Thoracic aorta (tissue), 2 donors: ENCODE measurements at places on chromosomes 3 and 15. TPM values are rescaled to one million over a fixed set of nuclear protein-coding genes. Genes with fewer than 3 reads are reported as not detected.

CCDC33 gene
- total RNA-seq = not detected

ADAMTS17 gene
- 8.1 TPM for total RNA-seq

CCR2 gene
- total RNA-seq = 0.41 TPM

CPN2 gene
- not detected for total RNA-seq

PIGX gene
- 19.3 TPM for total RNA-seq

GRCh38 chr15:96495386-96495785, 164.9 kb downstream of the NR2F2 start:
- DNase-seq = no peak

DNA sequence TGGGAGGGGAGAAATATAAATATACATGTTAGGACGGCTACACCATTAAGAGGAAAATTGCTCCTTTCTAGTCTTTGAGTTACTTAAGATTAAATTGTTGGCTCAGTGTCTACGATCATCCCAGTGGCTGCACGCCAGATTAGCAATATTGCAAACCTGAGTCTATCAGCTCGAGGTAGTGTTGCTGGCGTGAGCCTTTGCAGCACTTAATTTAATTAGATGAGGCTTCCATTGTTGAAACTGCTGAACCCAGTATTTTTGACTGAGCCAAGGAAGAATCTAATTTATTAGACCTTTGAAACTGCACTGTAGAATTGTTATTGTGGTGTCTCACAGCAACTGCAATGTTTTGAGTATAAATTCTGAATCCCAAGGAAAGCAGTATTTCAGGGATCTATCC, 782.4 kb upstream of the ROBO1 start:
- DNase-seq = no peak

GRCh38 chr15:59307165-59307537, 65.5 kb downstream of the MYO1E start:
- no peak for DNase-seq

- DNase-seq = peak; percentile 59
These were observed 49.4 kb upstream of the AKAP13 start for GRCh38 chr15:85330901-85331588.

DNA sequence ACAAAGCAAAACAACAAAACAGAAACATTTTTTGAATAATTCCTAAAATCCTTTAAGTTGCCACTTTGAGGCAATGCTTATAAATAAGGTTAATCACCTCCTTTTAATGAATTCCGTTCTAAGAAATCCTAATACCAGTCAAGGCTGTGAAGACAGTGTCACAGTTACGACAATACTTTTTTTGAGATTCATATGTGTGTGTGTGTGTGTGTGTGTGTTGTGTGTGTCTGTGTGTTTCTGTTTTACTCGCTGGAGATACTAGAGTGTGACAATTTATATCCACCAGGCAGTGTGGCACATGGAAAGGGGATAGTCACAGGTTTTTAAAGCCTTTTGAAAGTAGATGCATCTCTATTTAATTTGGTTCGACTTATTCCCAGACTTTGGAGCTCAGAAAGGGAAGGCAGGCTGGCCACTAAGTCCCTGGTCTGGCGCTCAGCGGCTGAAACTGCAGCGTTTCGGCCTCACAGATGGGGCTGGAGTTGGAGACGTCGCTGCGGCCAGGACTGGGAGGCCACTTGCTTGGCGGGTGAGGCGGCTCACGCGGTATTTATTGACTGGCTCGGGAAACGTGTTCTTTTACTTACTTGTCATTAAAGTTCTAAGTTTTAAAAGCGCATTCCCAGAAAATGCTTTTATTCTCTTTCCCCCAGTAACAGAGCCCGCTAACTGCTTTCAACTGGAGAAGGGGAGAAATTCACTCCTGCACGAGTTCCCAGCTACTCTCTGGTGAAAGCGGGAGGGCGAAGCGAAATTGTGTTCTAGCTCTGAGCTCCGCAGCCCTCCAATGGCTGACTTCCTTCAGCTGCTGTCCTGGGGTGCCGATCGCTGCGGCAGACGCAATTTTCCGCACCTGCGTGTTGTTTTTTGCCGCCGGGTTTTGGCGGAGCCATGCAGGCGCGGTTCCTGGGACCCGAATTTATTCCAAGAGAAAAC, 13.7 kb downstream of the ZIC1 start:
- DNase-seq = no peak

DNA sequence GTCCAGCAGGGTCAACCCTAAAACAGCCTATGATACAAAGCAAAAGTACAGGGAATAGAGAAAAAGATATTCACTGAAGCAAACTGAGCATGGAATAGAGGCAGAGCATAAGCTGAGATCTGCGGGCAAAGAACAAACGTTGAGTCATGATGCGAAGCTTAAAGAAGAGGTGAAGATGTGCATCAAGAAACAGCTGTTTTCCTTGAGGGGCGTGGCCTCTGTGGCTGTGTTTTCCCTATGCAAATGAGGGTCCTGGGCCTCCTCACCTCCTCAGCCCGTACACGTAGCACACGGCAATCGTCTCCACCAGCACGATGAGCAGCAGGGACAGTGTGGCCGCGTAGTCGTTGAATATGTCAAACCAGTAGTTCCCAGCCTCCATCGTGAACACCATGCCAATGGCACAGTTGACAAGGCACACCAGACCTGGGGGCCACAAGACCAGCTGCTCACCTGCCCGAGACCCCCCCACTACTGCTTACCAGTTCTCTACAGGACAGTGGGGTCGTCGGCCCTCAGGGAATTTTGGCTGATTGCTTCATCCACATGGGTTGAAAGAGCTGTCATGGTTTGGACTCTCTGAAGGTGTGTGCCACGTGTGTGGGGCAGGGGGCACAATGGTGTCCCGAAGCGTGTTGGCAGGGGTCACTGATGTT, 33.6 kb downstream of the SLC6A20 start:
- no peak for DNase-seq

- no peak for DNase-seq
These were observed 14.9 kb downstream of the LEKR1 start for GRCh38 chr3:156840826-156841689.

DNA sequence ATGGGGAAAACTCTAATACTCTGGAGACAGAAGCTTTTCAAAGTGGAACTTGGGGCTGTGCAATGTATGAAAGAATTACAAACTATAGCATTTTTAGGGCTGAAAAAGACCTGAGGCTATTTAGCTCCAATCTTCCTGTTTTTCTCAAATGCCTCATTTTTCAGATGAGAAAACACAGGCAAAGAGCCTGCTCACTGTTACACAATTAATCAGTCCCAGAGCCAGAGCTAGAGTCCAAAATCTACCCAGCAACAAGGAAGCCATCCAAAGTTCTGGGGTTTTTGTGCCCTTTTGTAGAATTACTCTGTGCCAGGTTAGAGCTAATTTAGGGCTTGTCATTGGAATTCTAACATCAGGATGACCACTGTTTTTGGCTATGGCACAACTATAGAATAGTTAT, 45.5 kb downstream of the GPR149 start:
- no peak for DNase-seq

GRCh38 chr3:106208967-106209366, 340.2 kb upstream of the CBLB start:
- no peak for DNase-seq

DNA sequence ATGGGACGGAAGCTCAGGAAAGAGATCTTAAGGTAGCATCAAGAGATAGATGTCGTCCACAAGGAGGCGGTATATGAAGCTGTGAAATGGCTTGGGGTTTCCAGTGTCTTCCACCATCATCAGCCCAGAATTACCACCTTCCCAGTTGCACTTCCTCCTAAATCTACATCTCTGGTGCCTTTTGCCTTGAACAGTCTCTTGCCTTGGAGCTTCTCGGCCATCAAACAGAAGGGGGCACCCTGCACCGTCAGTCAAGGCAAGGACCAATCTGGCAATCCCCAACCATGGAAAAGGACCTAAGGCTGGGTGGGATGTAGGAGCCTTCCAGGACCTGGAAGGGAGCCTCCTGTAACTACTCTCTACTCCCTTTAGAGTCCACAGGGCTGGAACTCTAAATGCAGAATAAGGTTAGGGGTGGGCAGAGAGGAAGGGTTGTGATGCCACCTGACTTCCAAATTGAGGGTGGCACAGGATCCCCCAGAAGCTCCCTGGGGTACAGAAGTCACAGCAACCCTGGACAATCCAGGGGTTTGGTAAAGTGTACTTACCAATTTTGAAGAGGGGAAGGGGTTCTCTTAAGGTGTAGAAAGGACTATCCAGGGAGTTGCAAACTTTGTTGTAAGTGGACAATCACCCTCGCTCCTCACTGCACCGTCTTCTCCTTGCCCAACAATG, 1.0 kb upstream of the RYR3 start:
- DNase-seq = no peak

DNA sequence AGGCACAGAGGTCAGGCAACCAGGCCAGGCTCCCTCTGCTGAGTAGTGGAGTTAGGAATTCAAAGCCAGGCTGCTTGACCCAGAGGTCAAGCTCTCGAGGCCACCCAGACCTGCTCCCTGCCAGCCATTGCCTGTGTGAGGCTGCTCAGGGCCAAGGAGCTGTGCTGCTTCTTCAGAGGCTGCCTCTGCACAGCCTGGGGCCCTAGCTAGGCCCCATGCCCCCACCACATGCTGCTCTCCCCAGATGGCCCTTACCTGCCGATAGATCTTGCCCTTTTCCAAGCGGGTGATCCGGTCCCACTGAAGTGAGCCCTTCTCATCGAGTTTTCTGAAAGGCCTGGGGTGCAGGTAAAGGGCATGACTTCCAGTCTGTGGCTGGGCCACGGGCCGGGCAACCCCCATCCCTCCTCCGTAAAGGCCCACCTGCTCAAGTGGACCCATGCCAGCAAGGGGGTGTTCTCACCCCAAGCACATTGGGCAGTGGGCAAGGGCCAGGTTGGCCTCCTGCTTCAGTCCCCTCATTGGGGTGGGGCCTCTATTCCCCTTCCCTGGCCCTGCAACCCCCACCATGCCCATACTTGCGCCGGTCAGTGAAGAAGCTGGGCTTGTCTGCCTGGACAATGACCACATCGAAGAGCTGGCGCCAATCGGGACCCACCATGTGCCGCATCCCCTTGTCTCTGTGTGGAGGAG, 6.5 kb downstream of the NT5DC2 start:
- DNase-seq = no peak

DNA sequence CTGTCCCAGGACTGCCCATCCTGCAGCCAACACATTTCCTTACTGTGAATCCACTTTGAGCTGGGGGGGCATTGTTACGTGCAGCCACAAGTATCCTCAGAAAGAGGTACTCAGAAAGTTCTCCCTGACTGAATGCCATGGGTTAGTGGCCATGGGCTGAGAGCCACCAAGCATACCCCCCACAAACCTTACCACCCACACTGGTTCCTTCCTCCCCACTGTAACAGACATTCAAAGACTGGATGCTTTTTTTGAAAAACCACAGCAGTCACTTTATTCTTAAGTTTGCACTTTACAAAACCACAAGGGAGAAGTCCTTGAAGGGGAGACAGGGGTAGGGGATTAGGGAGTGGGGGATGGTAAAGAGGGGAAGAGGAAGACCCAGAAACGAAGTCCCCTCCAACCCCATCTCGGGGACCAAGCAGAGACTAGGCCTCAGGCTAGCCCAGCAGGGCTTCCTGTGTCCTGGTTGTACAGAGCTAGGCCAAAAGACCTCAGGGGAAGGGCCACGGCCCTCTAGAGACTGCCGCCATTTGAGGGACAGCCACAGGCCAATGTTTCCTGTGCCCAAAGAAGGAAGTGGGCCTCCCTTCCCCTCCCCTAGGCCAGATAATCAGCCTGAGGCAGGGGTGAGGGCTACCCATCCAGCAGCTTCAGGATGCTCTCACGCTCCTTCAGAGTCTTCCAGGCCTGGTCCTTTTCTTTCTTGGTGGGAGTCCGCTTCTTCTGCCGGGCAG, 10.1 kb upstream of the CAMK1 start:
- DNase-seq = no peak

- no peak for DNase-seq
These were observed 1.9 kb downstream of the RUBCN start for GRCh38 chr3:197734667-197735318.

GRCh38 chr3:129893581-129894070, at the start of gene TMCC1:
TSS of gene TMCC1 (minus strand) at chr3:129893711.
- peak; percentile 10 for DNase-seq
